ENCODE measurements at places on chromosomes 2 and 18.

DNA sequence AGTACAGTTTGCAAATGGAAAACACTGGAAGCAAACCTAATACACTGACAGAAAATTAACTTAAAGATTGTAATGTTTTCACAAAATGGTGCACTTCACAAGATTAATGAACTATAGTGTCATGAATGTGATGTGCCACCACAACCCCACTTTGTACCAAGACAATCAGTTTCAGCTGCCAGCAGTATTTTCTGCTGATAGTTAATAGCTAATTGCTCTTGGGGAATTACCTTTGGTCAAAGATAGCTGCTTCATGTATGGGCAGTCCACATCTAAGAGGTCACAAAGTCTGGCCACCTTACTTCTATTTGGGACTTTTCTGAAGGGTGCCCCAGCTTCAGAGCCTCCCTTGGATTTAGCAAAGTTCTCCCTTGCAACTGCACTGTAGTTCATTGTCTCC lies 254.0 kb downstream of the CALCRL start:
- no peak for DNase-seq

DNA sequence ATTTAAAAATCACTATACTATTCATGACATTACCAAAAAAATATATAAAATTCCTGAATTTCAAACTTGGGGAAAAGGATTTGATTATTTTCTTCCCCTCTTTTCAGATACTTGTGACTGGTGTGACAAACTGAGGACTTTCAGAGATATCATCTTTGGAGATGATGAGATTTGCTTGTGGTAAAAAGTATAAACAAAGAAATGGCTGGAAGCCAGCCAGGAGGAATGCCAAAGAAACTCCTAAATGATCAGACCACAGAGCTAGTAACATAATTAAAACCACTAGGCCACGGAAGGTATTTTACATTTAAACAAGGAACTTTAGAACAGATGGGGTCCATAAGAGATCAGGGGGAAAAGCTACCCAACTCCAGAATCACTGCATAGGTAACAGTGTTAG lies 58.7 kb downstream of the PIGN start:
- DNase-seq: no peak

DNA sequence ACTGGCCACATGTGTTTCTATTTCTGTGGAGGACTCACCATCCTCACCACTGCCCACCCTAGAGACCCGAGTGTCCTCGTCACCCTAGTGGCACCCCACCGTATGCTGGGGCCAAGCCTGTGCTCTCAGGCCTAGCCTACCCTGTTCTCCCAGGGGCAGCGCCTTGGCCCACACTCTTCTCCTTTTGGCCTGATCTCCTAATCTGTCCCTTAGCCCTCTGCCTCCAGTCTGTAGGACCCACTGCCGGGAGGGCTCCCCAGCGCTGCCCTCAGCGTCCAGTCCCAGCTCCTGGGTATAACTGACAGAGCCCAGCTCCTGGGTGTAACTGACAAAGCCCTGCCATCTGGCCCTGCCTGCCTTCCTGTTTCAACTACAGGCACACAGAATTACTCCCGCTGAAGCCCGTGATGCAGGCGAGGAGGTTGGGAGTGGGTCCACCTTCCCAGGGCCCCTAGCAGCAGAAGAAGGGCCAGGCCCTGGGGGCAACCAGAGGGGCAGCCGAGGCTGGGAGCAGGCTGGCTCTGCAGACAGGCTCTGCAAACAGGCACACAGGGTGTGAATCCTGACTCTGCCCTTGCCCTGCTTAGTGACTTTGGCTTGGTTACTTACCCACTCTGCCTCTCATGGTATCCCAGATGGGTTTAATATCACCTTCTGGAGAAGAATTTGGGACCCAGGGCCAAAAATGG lies 25.6 kb upstream of the PTMA start:
- DNase-seq: no peak

DNA sequence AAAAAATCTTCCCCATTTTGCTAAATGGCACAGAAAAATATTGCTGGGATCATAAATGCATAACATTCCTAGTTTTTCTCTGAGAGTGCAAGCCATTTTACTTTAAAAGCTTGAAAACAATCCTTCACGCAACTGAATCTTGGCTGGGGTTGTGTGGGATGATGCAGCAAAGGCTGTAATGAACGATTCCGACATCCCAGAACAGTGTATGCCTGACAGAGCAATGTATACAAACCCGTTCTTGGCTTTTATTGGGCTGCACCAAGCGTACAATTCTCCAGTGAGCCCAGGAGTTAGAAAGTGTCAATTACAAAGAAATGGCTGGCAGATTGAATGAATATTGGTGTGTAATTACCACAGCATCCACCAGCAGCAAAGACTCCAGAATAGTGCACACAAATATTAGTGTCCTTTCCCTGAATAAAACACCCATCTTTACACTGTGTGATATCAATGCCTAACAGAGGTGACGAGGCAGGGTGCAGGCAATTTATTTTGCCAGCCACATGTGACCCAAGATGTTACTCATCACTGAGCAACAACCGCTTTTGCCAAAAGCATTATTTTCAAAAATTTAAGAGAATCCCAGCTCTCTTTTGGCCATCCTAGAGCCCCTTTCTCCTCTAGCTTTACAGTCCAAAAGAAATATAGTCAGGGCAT lies 578.6 kb upstream of the CHAC2 start:
- DNase-seq: peak; percentile 52

GRCh38 chr18:80232030-80232429 lies 15.3 kb downstream of the PARD6G start:
- no peak for DNase-seq

DNA sequence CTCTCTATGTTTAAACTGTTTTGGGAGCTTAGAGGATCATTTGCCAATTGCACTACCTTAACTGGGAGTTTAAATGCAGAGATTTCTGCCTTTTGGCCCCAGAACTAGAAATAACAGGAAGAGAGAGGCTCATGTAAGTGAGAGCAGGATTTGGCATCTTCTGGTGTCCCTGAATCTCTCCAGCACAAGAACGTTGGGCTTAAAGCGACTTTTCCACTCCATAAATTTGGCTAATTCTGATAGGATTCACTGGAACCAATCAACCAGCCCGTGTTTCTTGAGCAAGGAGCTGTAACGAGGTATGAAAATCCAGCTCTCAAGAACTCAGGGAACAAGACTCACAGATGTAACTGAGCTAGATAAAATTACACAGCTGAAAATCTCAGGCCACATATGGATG lies 181.0 kb downstream of the C1D start:
- DNase-seq: peak; percentile 71

DNA sequence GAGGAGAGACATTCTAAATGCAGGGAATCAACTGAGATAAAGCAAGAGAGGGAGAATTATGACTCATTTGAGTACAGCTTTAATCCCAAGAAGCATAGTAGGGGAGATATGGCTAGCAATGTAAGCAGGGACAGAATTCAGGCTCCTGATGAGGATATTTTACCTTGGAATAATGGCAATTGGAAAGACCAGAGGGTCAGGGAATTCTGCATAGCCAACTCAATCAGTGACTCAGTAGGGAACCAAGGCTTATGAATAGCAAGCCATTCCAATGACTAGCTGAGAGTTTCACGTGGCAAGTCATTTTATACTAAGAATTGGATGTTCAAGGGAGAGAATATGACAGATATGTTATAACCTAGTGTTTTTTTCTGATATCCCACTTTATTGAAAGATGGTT lies 563.8 kb upstream of the NETO1 start:
- DNase-seq: no peak
